AG04450 (cell line): ENCODE measurements at places on chromosomes 11 and 22. TPM values are rescaled to one million over a fixed set of nuclear protein-coding genes. Genes with fewer than 3 reads are reported as not detected.

The BTG4 gene
- not detected in 2 replicates for polyA plus RNA-seq

The RFPL1 gene
- not detected in 2 replicates for polyA plus RNA-seq

The PCSK7 gene
- polyA plus RNA-seq = 23.5 and 26.9 TPM in 2 replicates

DNA sequence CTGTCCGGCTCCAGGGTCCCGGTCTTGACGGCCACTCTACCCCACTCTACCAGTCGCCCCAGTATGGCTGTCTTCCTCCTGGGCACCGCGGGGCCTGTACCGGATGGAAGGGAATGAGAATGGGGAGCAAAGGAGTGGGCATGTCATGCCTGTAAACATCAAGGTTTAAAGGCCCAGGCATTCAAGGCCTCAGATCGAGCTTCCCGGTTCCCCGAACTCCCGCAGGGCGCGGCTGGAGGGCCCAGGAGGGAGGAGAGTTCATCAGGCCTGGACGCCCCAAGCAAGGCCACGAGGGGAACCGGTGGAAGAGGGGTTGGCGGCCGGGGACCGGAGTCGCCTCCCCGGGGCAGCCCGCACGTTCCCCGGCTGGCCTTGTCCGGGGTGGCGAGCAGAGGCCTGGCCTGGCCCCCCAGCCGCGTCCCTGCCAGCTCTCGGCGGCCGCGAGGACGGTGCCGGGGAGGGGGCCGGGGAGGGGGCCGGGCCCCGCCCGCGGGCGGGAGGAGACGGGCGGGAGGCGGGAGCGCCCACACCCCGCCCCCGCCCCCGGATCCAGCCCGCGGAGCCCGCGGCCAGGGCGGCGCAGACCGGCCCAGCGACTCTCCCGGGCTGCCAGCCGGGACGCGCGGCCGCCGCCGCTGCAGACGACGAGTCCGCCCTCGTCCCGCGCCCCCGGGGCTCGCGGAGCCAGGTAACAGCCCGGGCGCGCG lies at the start of gene CDC42EP1:
Gene CDC42EP1, plus strand, starts transcription at position 580 of the 707 bp plus-strand sequence. CDS start 5,870 bp downstream, outside the sequence.
- no peak for DNase-seq

DNA sequence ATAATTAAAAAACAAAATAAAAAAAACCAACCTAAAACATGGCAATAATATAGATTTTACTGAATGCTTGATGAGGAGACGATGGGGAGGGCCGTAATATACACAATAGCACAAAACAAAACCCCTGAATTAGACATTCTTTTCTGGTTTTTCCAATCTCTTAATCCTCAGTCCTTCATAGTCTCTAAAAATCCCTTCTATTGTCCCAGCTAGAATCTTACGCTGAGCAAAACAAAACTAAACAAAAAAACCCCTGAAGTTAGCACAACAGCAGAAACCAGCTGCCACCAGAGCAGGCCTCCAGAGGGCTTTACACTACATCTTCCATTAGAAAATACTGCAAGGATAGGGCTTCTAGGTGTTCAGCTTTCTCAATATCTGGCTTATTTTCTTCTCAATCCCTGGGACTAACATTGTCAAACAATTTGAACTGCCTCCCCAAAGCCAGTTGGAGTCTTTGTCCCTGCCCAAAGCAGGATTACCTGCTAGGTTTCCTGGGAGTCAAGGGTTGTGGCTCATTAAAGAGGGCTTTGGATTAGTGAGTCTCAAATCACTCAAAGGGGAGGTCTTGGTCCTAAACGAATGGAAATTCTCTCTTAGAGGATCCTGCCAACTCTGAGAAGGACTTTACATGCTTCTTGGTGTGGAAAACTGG lies 2.1 kb upstream of the RNF26 start:
- DNase-seq = no peak

- no peak for DNase-seq
These were observed 17.0 kb downstream of the NEAT1 start for GRCh38 chr11:65439331-65440181.

DNA sequence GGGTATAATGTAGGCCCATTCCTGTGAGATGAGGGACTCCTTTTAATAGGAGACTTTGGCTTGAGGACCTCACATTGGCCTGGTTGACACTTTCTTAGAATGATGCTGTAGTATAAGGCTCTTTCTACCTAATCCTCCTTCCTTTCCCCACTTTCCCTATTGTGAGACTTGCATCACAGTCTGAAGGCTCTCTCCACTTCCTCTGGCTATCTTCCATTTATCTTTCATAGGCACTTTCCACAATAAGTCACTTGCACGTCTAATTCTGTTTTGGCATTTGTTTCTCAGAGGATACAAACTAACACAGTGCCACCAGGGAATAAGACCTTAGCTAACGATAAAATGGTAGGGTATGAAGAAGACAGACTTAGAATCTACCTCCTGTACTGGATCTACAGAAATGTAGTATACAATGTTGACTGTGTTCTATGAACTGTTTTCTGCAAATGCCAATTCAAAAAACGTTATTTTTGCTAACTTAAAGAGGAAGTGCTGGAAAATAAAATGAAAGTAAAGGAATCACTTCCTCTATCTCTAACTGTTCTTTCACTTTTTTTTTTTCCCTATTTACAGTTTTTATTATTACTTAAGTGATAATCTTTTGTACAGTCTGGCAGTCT lies 17.9 kb upstream of the PDE3B start:
- no peak for DNase-seq

DNA sequence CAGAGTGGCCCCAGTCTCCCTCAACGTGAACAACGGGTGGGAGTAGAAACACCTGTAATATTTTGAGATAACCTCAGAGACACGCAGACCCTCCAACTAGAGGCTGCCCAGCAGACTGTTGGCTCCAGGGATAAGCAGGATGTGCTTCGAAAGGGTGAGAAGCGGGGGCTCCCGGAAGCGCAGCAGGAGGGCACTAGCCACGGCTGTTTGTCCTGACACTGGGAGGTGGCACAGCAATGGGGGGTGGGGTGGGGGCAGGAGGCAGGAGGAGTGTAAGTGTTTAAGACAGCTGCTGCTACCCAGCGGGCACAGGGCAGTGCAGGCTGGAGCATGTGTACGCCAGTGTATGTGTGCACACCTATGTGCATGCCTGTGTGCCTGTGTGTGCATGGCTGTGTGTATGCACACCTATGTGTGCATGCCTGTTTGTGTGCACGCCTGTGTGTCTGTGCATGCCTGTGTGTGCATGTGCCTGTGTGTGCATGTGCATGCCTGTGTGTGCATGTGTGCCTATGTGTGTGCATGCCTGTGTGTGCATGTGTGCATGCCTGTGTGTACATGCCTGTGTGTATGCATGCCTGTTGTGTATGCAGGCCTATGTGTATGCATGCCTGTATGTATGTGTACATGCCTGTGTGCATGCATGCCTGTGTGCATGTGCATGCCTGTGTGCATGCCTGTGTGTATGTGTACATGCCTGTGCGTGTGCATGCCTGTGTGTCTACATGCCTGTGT lies 154.7 kb downstream of the SHANK2 start:
- no peak for DNase-seq

DNA sequence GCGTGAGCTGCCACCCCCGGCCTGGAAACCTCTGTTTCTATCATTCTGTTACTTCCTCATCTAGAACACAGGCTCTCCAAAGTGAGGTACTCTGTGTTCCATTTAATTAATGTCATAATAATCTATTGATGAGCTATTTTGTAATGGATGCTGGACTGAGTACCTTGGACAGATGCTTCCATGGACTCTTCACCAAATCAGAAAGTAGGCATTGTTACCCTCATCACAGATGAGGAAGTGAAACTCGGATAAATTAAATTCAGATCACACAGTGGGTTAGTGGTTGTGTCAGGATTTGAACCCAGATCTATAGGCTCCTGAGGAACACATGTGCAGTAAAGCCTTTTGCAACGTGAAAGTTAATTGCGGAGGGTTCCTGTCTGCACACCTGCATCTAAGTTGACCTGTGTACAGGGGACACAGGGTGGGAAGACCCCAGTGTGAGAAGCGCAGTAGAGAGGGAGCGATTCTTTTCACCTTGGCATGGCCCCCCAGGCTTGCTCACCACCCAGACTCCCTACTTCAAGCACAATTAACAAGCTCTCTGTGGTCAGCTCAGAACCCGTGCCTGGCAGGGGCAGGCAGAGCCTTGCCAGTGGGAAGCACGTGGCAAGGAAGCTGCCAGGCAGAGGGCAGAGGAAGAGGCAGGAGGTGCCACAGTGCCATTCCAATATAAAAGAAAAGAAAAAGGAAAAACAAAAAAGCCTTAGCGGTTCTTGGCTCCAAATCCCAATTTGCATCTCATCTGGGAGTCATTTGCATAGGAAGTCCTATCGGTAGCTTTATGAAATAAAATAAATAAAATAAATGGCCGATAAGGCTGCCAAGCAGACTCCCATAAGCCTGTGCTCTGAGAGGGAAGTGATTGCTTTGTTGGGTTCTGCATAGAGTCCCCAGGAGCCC lies 239.3 kb downstream of the GRIK4 start:
- DNase-seq = no peak

GRCh38 chr11:86923999-86924766 lies 31.0 kb downstream of the FZD4 start:
- DNase-seq = no peak

- DNase-seq = no peak
These were observed 749 bp downstream of the VWA5A start for GRCh38 chr11:124115782-124116616.

- no peak for DNase-seq
These were observed 93.3 kb downstream of the SGSM3 start for GRCh38 chr22:40463683-40464082.

DNA sequence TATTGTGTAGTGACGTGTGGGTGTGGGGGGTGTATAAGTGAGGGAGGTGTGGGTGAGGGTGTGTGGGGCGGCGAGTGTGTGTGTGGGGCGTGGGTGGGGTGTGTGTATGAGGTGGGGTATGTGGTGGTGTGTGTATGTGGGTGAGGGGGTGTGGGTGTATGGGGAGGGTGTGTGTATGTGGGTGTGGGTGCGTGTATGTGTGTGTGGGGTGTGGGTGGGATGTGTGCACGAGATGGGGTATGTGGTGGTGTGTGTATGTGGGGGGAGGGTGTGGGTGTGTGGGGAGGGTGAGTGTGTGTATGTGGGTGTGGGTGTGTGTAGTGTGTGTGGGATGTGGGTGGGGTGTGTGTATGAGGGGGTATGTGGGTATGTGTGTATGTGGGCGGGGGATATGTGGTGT lies 205.5 kb downstream of the OPCML start:
- DNase-seq = no peak

DNA sequence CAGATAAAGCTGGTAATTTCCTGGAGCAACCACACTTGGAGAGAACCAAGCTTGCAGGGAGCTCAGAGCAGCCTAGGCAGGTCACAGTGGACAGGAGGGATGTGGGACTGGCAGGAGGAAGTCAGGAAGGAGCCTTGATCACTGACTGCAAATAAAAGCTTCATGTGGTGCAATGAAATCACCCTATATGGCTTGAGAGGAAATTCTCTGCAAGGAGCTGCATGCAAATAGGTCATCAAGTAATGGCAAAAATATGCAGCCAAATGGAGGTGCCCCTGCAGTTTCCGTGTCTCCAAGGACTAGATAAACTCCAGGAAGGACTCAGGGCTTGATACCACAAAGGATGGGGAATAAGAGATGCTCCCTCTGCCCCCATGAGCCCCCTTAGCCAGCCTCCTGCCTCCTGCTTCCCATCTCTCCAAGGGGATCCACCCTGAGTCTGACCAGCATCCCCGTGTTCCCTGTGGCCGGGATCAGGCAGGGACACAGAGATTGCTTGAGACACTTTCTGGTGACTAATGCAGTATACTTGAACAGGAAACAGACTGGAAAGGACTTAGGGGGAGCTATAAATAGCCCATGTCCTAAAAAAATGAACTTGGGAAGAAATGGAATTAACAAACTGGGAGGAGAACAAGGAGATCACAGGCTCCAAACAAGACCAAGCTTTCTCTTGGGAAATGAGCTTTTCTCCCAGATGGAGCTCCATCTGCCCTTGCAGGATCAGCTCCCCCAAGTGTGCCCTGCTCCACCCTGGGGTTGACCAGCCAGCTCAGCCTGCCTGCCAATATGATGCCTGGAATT lies 23.9 kb upstream of the MICAL2 start:
- DNase-seq = peak; percentile 89

DNA sequence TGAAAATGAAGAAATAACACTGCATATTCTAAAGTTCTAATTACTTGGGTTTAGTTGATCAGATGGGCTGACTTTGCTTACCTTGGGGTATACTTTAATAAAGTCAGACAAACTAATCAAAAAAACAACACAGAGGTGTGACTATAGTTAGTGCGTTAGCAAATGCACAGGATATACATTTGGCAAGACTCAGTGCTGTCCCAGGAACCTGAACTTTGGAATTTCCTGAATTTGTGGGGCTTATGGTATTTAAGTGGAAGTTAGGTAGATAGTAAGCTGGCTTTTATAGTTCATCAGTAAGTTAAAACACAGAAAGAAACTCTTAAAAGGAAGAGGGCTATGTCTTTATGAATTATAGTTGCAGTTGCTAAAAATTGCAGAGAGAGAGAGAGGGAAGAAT lies 302.6 kb upstream of the DDI1 start:
- no peak for DNase-seq

DNA sequence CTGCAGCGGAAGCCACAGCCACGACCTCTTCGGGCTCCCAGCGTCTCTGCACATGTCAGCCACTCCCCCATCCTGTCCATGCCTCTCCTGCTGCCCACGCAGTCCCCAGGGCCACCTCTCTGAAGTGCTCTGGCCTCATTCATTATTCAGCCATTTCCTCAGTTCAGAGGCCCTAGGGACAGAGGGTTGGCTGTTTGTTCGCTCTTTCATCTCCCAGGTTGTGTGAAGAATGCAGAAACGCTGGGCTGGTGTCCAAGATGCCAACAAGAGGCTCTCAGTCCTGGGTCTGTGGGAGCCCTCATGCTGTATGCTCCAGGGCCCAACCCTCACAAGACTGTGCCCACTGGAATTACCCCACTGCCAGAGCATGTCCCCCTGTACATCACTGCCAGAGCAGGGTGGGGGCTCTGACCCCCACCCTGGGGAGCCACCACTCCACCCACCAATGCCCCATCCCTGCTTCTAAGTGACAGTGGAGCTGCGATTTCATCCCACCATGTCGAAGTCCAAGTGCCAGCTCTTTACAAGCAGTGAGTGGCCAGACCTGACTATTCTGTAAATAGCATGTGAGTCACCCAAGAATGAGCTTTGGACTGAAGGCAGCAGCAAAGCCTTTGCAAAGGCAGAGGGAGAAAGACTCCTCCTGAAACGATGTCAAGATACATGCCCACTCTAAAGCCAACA lies 209.6 kb downstream of the BUD13 start:
- no peak for DNase-seq

GRCh38 chr11:21514316-21514715 lies 678.6 kb upstream of the ANO5 start:
- no peak for DNase-seq

- no peak for DNase-seq
These were observed 106.2 kb downstream of the RAB38 start for GRCh38 chr11:88068848-88069554.
